Stimulated activated CD4-positive, alpha-beta T cell treated with anti-CD3 and anti-CD28 coated beads, Interleukin-15, amount 100 ng/mL, for 1 hour (primary cell): ENCODE measurements at places on chromosomes 16 and 17.

DNA sequence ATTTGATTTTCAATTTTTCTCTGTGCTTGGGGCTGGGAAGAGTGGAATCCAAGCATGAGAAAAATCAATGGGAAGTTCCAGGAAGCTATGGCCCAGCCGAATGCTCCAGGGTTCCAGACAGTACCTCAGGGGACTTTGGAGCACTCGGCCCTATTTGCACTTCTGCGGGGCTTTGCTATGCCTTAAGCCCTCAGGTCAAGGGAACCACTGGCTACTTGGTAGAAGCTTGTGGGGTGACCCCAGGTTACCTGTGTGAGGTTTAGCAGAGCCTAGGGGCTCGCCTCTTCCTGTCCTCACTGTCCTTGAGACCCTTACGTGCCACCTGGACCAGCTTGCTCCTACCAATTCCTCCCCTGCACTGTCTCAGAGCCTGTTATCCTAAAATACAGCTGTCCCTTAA is 121.3 kb downstream of the MGAT5B start:
- DNase-seq: no peak

DNA sequence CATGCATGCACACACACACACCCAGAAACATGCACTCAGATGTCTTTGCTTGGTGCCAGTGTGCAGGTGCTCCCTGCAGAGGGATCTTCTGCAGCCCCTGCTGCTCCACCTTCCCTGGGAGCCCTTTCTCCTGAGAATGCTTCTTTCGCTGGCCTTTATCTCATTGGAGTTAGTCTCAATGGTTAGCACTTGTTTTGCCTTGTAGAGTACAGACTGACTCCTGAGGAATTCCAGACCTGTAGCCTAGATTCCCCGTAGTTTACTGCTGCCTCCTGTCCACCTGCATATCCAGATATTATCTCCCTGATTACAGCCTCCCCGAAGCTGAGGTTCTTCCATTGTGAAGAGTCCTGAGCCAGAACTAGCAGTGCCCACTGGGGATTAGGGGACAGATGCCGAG is 3.1 kb upstream of the KRT12 start:
- DNase-seq: no peak

DNA sequence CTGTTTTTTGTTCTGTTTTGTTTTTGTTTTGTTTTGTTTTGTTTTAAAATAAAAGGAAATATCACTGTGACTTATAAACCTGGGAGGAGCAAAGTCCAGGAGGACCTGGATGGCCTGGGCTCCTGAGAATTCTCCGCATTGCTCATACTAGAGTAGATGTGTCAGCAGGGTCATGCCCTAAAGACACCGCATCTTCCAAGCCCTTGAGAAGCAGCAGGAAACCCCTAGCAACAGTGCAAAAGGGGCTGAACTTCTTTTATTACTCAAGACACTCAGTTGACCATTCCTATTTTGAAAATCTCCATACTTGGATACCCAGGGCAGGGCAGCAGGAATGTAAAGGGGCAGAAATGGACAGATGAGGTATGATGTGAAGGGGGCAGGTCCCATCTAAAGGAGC is 51.8 kb downstream of the SYT17 start:
- DNase-seq: no peak

- DNase-seq: peak; percentile 59
Observed at GRCh38 chr17:75896415-75897159, at the start of gene TRIM65. TSS of gene TRIM65 (minus strand) at chr17:75896951. CDS start at chr17:75896937, 14 bp downstream.

DNA sequence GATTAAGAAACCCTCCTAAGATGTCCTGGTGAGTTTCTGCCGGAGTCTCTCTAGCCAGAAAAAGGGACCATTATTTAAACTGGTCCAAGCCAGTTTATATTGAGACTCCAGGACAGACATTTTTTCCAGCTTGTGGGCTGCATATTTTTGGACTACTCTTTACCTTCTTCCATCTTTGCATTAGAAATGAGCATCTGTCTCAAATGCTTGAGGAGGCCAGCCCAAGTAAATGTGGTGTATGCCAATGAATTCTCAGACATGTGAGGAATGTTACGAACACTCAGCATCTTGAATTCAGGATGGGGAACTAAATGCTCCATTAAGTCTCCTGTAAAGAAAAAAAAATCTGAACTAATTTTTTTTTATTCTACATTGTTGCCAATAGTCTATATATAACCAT is 18.4 kb downstream of the TUBD1 start:
- DNase-seq: no peak

GRCh38 chr17:32265192-32265923 is at the start of gene RHBDL3:
TSS of gene RHBDL3 (plus strand) at chr17:32265832. CDS start at chr17:32266190, 358 bp downstream.
- no peak for DNase-seq

- DNase-seq: no peak
Observed at GRCh38 chr17:18958611-18959010, 6.6 kb downstream of the SLC5A10 start.

DNA sequence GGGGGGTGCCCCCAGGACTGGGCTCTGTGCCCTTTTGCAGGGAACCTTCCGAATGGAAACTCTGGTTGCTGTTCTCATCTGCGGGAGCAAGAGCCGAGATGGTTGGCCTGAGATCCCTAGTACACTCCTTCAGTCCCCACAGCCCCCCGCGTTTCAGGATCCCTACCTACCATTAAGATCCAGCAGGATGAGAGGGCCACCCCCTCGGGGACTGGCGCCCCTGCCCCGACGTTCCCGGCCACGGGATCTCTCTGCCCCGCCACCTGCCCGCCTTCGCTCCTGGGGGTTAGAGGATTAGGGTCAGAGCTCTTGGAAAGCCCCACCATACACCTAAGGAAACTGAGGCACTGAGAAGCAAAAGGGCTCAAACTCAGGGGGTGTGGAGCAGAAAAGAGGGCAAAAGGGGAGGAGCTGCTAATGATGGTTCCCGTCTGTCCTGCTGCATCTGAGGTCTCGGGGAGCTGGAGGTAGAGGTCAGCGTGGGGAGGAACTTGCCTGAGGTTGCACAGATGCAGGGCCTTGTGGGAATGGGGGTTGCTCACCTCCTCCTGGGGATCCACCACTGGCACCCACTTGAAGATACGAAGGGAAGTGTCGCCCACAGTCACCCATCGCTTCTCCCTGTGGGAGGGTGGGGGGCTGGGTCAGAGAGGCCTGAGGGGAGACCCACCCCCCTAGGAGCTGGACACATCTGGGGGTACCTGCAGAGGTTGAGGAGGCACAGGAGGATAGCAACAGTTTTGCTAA is 1.0 kb downstream of the BCL7C start:
- no peak for DNase-seq

GRCh38 chr16:84398701-84399100 is 30.4 kb downstream of the ATP2C2 start:
- DNase-seq: no peak

- no peak for DNase-seq
Observed at GRCh38 chr16:84555418-84556196, 51.1 kb upstream of the MEAK7 start.

DNA sequence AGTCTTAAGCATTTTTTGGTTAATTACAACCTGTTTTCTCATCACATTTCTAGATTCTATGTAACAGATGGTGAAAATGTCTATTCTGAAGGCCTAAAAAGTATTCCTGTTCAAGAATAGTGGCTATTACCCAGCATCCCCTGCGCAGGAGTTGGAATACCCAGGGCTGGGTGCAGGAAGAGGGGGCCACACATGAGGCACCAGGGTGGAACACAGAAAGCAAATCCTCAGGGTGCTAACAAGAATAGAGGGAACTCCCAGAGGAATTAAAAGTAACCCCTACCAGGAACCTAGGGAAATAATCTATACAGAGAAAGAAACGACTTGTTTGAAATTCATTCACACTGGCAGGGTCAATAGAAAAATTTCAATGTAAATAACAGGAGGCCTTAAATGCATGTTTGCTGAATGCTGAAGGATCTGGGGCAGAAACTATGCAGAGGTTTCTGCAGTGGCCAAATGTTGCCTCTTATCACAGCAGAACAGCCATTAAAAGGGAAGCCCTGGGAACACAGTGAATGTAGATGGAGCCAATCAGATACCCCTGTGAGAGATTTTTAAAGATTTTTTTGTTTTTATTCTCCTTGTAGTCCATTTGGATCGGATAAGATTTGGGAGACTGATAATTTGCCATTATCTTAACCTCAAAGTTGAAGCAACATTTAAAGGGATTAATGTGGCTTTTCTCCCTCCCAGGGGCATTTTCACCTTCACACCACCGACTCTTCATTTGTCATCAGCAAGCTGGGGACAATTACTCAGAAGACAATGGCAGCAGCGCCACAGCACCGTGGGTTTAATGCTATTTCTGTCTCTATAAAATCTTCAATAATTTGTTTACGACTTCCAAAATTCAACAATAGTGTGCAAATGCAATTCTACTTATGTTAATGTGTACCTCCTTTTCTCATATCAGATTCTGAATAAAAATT is 196.0 kb upstream of the PSMD7 start:
- no peak for DNase-seq

DNA sequence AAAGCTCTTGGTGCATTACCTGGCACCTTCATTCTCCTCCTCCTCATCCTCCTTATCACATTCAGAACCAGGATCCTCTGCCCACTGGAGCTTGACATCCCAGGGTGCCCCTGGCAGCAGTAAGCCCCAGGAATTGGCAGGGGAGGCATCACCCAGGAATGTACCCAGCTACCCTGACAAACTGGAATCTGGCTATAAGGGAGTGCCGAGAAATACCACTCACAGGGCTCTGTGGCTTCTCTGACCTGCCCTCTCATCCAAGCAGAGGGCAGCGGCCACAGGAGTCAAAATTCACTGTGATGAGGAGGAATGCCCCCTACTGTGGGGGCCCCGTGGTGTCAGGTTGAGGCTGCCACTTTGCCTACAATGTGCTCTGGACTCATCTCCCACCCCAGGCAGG is 19.6 kb downstream of the MPP3 start:
- DNase-seq: no peak
